A549 treated with Hydrocortisone at 1 μM for 4 hours (cell line): ENCODE measurements at places on chromosomes 13 and 19. TPM values are rescaled to one million over a fixed set of nuclear protein-coding genes. Genes with fewer than 3 reads are reported as not detected.

Gene COX6B2
- total RNA-seq = 0.56 to 0.99 TPM (median 0.66 TPM) in 5 replicates

Gene DNASE2
- total RNA-seq = 27.5 to 33.2 TPM (median 30.3 TPM) in 5 replicates

Gene NLRP9
- total RNA-seq = not detected in 5 replicates

Gene PTH2
- not detected in 5 replicates for total RNA-seq

Gene ZNF625
- not detected in 5 replicates for total RNA-seq

Gene MAP1S
- total RNA-seq = 28.1 to 34.9 TPM (median 30.3 TPM) in 5 replicates

Gene PSG2
- total RNA-seq = 0.05 TPM in 1 of 5 replicates, not detected in the others

Gene WDR62
- total RNA-seq = 23.1 to 26.0 TPM (median 25.2 TPM) in 5 replicates

Gene CLN5
- 8.7 to 9.8 TPM (median 9.2 TPM) in 5 replicates for total RNA-seq

Gene PRODH2
- total RNA-seq = 0.15 to 0.36 TPM (median 0.25 TPM) in 5 replicates

Gene PSG7
- 0.10 TPM in 1 of 5 replicates, not detected in the others for total RNA-seq

Gene ACP7
- 0.05 to 0.25 TPM (median 0.07 TPM) in 5 replicates for total RNA-seq

Gene ZNF534
- total RNA-seq = not detected in 5 replicates

Gene CYP4F3
- 2.7 to 4.9 TPM (median 3.2 TPM) in 5 replicates for total RNA-seq

Gene EPS8L1
- total RNA-seq = 3.6 to 6.4 TPM (median 5.4 TPM) in 5 replicates

Gene WDR83
- total RNA-seq = 7.5 to 11.7 TPM (median 9.6 TPM) in 5 replicates

Gene NANOS3
- total RNA-seq = 1.0 to 4.3 TPM (median 2.9 TPM) in 5 replicates

Gene PALM3
- total RNA-seq = 1.6 to 2.3 TPM (median 2.0 TPM) in 5 replicates

Gene TRAPPC6A
- total RNA-seq = 37.4 to 50.6 TPM (median 40.1 TPM) in 5 replicates

Gene CBARP
- total RNA-seq = 2.9 to 4.1 TPM (median 4.0 TPM) in 5 replicates

Gene LILRB1
- 0.02 TPM in 1 of 5 replicates, not detected in the others for total RNA-seq

Gene S1PR4
- 0.06 to 0.22 TPM (median 0.12 TPM) in 4 of 5 replicates, not detected in the other for total RNA-seq

Gene OR7A17
- total RNA-seq = not detected in 5 replicates

Gene DAND5
- total RNA-seq = 0.07 TPM in 1 of 5 replicates, not detected in the others

Gene ATP1A3
- 4.0 to 4.6 TPM (median 4.2 TPM) in 5 replicates for total RNA-seq

Gene ZNF578
- not detected in 5 replicates for total RNA-seq

Gene ZNF681
- total RNA-seq = 0.01 TPM in 1 of 5 replicates, not detected in the others

Gene IGFL3
- total RNA-seq = 0.35 to 0.39 TPM in 2 of 5 replicates, not detected in the others

Gene LAIR2
- total RNA-seq = not detected in 5 replicates

Gene ZNF223
- 2.3 to 5.1 TPM (median 2.9 TPM) in 5 replicates for total RNA-seq

Gene OR10H1
- total RNA-seq = not detected in 5 replicates

Gene HSPB6
- 0.14 to 0.35 TPM (median 0.29 TPM) in 5 replicates for total RNA-seq

Gene GALP
- not detected in 5 replicates for total RNA-seq

Gene GET3
- total RNA-seq = 81.1 to 107 TPM (median 99.5 TPM) in 5 replicates

Gene LRP3
- total RNA-seq = 34.3 to 52.9 TPM (median 50.7 TPM) in 5 replicates

Gene PCDH9
- 5.6 to 7.7 TPM (median 6.5 TPM) in 5 replicates for total RNA-seq

Gene COL5A3
- total RNA-seq = 2.7 to 4.3 TPM (median 3.0 TPM) in 5 replicates

Gene RGL3
- total RNA-seq = 0.92 to 1.8 TPM (median 1.3 TPM) in 5 replicates

Gene NPHS1
- 0.35 to 0.68 TPM (median 0.59 TPM) in 5 replicates for total RNA-seq

Gene CRB3
- 3.1 to 4.6 TPM (median 4.2 TPM) in 5 replicates for total RNA-seq

Gene MEGF8
- 20.2 to 29.1 TPM (median 23.4 TPM) in 5 replicates for total RNA-seq

Gene RNF17
- not detected in 5 replicates for total RNA-seq

Gene SPATA13
- total RNA-seq = 6.4 to 8.9 TPM (median 7.7 TPM) in 5 replicates

Gene SIGLEC5
- total RNA-seq = not detected in 5 replicates
